ENCODE measurements at places on chromosomes 16 and 17.

DNA sequence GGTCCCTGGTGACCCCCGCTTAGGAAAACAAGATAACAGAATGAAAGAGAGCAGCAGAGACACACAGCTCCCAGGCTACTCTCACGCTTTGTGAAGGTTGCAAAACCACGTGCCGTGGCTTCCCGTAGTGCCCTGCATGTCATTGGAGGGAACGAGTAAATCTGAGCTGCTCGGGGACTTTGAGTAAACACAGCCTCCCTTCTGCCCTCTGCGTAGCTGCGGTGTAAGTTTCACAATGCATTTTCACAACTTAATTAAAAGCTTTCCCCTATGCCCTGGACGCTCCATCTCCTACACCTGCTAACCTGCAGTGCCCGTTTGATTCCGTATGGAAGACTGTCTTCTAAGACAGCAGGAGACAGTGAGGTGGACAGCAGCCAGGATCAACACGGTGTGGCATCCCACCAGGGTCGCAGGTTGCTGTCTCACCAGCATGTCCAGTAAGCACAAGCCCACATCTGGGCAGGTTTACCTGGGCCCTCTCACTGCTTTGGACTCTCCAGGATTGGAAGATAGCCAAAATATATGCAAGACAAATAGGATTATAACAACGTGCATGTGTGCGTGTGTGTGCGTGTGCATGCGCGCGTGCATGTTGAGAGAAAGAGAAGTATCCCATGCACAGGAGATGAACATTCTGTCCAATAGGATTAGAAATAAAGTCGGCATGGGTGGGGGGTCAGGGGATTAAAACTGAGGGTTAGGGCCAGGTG is 116.4 kb upstream of the RCVRN start:
- no peak for DNase-seq

- DNase-seq = peak; percentile 64
These were observed 157.5 kb downstream of the HS3ST2 start for GRCh38 chr16:22971346-22971924.

DNA sequence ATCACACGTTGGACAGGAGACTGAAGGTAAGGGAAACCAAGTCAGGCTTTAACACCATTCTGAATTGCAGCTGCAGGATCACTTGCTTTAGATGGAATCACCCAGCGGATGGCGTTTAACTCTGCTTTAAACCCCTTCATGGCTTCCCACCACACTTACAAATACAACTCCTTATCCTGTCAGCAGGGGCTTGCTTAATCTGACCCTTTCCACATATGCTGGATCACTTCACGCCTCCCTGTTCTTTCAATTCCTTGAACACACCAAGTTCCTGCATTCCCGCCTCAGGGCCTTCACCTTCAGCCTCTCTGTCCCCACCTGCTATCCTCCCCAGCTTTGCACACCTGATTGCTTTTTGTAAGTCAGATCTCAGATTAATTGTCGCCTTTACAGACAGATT is 442.2 kb downstream of the MAF start:
- no peak for DNase-seq

DNA sequence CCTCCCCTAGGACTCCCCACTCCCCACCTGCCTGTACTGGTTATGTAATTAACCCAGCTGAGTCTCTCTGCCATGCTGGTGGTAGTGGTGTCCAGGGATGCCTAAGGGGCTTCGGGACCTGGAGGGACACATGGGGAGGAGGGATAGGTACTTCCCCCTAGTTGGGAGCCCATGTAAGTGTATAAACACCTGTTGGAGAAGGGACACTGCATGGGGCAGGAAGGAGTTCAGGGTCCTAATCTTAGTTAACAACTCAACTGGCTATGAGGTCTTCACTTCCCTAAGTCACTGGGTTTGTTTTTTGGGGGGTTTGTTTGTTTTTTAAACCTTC is 1.3 kb downstream of the RASL10B start:
- no peak for DNase-seq

DNA sequence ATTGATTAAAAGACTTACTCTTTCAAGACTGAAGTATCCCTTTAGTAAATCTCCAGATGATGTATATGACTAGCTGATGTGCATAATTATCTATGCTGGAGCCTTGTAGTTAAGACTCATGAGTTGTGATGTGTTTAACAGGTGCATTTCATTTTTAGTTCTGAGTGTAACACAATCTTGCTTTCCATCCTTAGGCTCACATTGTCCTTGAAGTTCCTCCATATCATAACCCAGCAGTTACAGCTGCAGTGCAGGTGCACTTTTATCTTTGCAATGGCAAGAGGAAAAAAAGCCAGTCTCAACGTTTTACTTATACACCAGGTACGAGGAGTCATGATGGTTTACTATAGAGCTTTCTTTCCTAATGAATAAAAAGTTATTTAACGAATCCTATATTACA is 52.9 kb downstream of the ESRP2 start:
- no peak for DNase-seq

- DNase-seq = no peak
These were observed 20.1 kb downstream of the SIAH1 start for GRCh38 chr16:48365025-48365600.

DNA sequence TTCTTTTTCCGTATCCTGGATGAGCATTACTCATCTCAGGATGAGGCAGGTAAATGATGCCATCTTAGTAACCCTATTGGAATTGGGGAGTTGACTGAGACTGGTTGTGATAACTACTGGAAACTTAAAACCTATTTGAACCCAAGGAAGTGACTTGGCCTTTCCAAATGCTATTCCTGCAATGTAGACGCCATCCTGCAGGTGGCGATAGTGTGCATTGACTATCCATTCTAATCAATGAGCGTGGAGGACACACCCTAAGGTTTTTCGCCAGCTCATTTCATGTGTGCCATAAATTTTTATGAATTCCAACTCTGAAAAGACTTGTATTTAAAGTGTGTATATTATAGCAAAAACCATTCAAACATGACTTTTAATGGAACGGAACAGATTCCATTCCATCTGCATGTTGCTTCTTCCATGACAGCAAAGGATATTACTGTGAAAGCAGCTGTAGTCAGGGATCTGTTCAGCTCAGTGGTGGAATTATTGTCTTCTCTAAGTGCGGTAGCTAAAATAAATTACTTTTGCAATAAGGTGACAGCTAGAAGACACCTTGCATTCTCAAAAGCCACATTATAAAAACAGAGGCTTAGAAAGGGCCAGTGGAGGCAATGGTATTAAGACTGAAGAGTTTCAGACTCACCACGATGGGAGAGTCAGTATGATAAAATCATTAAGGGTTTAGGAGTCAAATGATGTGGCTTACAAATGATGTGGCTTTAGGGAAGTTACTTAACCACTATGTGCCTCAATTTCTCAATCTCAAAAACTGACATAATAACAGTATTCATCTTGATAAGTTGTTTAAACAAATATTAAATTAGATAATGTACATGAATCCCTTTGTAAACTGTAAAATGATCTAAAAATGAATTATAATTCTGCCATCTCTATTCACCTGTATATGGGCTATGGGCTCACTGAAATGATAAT is 55.5 kb downstream of the SYT17 start:
- DNase-seq = no peak

GRCh38 chr16:81581107-81581506 is 136.5 kb downstream of the CMIP start:
- no peak for DNase-seq

GRCh38 chr16:58885528-58886170 is 151.5 kb upstream of the GOT2 start:
- DNase-seq = no peak

DNA sequence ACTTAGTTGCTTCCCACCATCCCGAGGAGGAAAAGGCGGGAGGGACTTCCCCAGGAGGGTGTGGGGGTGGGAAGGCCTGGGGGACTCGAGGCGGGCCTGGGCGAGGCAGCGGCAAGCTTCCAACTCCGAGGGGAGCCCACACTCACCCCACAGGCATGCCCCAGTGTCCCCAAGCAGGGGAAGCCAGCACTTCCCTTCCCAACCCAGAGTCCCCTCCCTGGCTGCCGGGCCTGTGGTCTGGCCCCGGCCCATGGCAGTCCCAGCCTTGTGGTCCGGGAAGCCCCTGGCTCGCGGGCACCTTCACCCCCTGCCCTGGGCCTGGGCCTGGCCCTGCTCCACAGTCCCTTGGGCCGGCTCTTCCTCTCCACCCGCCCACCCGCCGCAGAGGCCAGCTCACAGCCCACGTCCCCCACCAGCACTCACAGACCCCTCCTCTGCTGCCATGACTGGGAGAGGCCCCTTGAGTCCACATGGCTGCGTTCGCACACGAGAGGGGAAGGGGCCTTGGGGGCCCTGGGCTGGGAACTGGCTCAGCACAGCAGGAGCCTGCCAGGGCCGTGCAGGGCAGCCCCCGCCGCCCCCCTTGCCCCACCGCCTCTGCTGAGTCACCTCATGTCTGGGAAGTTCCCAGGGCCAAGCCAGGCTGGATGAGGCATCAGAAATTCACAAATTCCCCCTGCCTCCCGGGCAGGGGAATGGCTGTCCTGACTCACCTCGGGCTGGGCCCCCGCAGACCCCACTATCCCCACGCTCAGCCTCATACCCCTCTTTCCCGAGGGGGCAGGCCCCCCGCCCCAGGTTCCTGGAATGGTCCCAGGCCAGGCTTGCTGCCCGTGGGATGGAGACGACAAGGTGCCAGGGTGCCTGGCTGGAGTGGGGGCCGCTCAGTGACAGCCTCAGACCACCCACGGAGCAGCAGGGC is 27.8 kb downstream of the BAHCC1 start:
- no peak for DNase-seq

DNA sequence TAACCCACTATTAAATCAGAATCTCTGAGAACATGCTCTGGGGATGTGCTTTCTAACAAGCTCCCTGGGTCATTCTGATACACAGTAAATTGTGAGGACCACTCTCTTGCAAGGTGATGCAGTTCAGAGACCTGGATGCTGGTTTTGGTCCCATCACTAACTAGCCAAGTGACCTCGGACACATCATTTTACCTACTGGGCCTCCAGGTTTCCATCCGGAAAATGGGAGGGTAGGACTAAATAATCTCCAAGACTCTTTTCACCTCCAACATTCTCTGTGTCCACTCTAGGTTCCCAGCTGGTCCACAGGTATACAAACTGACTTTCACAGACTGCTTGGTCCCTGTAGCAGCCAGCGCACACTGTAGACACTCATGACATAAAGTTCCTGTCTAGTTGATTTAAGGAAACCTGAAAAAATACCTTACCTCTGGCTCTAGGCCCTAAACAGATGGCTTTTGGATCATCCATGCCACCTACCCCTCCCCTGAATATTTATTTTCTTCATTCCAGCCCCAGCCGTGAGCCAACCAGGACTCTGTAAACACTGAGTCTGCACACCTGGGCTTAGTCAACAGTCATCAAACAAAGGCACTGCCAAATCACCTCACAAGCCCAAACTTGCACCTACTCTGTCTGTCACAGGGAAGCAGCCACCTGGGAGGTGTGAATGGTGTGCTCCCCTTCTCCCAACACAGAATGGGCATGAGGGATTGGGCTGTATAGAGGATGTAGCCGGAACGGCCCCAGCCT is 51.3 kb upstream of the MRPS23 start:
- no peak for DNase-seq

- DNase-seq = no peak
These were observed 86.4 kb downstream of the SOCS1 start for GRCh38 chr16:11169641-11170040.

- no peak for DNase-seq
These were observed 8.5 kb downstream of the ZFPM1 start for GRCh38 chr16:88461331-88462269.

DNA sequence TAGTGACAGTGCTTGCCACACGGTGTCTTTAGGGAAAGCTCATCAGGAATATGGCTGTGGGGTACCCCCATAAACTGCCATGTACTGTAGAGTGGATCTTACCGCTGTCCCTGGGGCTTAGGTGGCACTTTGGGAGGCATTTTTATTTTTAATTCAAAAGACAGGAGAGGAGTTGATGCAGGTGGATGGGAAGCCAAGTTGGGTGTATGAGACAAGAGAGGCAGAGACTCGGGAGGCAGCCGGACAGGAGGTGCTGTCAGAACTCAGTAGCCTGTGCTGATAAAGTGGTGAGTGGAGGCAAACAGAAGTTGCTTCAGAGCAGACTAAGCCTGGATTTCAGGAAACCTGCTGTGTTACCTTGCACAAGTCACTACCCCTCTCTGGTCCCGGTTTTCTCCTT is 185.9 kb downstream of the TMEM132E start:
- DNase-seq = no peak

DNA sequence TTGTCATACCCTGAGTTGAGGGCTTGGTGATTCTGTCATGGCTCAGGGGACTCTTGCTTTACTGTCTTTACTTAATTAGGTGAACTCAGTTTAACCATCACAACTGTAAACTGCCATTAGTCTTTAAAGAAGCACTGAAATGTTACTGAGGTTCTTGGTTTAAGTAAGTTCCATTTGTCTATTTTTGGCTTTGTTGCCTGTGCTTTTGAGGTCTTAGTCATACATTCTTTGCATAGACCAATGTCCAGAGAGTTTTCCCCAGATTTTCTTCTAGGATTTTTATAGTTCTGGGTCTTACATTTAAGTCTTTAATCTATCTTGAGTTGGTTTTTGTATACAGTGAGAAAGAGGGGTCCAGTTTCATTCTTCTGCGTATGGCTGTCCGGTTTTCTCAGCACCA is 137.5 kb downstream of the SOCS1 start:
- DNase-seq = no peak

GRCh38 chr17:27559506-27560481 is 71.2 kb upstream of the LGALS9 start:
- no peak for DNase-seq

GRCh38 chr17:33459078-33459940 is 166.2 kb upstream of the ASIC2 start:
- DNase-seq = no peak

- DNase-seq = no peak
These were observed 1.3 kb downstream of the ZNF276 start for GRCh38 chr16:89722392-89723278.

GRCh38 chr17:7094652-7095019 is 14.6 kb upstream of the CLEC10A start:
- DNase-seq = no peak

DNA sequence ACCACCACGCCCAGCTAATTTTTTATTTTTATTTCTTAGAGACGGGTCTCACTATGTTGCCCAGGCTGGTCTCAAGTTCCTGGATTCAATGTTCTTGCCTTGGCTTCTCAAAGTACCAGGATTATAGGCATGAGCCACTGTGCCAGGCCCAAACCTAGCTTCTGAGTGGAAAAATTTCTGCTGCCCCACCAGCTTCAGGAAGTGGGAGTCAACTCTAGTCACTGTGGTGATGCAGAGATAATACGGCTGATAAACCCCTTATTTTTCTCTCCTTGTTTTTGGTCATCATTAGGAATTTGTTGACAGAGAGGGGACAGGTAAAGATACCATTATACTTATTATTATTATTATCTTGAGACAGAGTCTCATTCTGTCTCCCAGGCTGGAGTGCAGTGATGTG is 27.8 kb upstream of the PHOSPHO1 start:
- no peak for DNase-seq

DNA sequence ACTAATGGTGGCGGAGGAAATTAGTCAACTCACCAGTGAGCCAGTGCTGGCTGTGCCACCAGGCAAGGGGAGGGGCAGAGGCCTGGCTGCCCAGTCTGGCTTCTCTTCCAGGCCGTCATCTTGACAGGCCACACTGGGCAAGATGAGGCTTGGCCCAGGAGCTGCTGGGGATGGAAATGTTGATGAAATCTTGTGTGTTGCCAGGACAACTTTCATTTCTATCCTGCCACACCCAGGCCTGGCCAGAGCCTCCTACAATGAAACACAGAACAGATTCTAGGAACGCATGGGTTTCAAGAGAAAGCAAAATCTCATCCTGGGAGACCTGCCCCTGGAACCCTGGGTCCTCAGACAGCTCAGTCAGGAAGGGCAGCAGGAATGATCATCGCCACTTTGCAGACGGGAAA is 9.3 kb downstream of the HEXIM2 start:
- no peak for DNase-seq
